ENCODE measurements at places on chromosomes 1 and 21.

DNA sequence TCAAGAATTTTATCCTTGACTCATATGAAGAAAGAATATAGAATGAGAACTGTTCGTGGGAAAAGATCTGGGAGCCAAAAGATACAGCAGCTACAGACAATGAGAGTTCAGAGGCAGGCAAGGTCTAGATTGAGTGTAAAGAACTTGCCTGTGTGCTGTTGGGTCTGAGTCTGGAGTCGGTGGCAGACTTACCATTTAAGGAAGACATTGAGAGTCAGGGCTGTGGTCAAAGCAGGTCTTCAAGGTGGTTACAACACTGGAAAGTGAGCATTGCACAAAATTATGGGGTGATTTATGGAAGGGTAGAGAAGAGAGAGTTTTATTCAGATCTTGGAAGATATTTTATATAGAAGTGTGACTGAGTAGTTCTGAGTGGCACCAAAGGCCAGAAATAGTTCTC is 80.6 kb downstream of the TBX19 start:
- DNase-seq, result no peak

GRCh38 chr1:20480951-20481617 is 4.9 kb downstream of the CAMK2N1 start:
- DNase-seq, result no peak

DNA sequence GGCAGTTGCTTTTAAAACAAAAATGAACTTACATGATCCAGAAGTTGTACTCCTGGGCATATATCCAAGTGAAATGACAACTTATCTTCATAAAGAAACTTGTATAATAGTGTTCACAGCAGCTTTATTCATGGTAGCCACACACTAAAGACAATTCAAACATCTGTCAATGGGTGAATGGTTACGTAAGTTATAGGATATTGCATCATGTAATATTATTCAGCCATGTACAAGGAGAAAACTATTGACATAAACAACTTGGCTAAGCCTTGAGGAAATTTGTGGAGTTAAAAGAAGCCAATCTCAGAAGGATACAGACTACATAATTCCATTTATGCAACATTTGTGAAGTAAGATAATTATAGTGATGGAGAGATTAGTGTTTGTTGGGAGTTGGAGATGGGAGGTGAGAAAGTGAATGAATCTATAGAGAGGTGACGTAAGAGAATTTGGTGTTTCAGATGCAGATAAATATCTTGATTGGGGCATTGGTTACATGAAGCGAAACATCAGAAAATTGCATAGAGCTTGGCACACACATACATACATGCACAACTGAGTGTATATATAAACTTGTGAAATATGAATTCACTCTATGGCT is 49.9 kb upstream of the GRIK1 start:
- no peak for DNase-seq

GRCh38 chr1:227465256-227465655 is 98.1 kb upstream of the ZNF678 start:
- DNase-seq, result no peak

- DNase-seq, result no peak
These were observed 5.5 kb upstream of the TNFRSF1B start for GRCh38 chr1:12161324-12161661.

- DNase-seq, result no peak
These were observed 38.9 kb downstream of the LEPR start for GRCh38 chr1:65459397-65459768.

- no peak for DNase-seq
These were observed 849.1 kb downstream of the USP25 start for GRCh38 chr21:16578912-16579311.

- DNase-seq, result no peak
These were observed 322.5 kb upstream of the FAM78B start for GRCh38 chr1:166489356-166489669.

All from central memory CD8-positive, alpha-beta T cell (primary cell).